ENCODE measurements at places on chromosomes 2 and 18.

DNA sequence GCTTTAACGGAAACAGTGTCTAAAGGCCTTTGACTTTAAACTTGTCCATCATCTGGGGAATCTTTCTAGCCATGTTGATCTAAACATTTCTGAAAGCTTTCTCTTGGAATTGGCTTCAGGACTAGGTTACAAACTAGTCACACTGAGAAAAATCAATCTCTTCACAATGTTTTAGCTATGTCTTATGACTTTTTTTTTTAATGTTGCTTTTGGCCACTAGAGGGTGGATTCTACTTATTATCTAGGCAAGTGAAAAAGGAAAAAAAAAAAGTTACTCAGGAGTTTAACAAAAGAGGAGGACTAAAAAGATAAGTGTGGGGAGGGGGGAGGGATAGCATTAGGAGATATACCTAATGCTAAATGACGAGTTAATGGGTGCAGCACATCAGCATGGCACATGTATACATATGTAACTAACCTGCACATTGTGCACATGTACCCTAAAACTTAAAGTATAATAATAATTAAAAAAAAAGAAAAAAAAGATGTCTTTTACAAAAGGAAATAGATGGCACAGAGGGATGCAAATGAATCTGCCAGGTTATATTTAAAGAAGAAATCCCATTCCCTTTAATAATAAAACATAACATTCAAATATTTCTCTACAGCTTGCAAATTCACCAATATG is 160.4 kb upstream of the PID1 start:
- no peak for DNase-seq

GRCh38 chr2:201789395-201789794 is 8.7 kb upstream of the ALS2 start:
- DNase-seq: no peak

DNA sequence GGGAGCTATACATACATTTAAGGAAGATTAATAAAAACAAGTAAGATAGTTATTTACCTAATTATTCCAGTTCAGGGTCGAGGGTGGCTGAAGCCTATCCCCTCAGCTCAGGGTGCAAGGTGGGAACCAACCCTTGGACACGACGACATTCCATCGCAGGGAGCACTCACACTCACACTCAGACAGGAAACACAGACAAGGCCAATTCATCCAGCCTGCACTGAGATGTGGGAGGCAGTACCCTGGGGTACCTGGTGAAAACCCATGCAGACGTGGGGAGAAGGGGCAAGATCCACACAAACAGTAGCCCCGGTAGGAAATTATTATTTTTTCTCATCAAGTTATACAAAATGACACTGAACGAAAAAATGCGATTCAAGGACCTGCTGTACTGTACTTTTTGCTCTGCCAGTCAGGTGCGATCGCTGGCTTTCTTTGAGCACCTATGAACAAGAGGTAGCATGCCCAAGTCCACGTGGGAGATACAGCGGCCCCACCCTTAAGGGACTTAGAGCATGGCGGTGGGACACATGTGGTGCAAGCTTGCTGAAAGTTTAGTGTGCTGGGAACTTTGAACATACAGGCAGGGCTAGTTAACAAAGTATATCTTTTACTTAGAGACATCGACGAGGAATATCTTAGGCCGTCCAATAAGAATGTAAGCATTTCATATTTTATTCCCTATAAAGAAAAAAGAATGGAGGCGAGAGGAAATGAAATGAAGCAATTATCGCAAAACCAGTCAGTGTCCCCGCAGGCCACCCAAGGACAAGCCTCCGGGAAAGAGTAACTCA is 624 bp downstream of the METTL8 start:
- DNase-seq: no peak

GRCh38 chr18:31100436-31101182 is 1.6 kb downstream of the DSC2 start:
- DNase-seq: no peak

DNA sequence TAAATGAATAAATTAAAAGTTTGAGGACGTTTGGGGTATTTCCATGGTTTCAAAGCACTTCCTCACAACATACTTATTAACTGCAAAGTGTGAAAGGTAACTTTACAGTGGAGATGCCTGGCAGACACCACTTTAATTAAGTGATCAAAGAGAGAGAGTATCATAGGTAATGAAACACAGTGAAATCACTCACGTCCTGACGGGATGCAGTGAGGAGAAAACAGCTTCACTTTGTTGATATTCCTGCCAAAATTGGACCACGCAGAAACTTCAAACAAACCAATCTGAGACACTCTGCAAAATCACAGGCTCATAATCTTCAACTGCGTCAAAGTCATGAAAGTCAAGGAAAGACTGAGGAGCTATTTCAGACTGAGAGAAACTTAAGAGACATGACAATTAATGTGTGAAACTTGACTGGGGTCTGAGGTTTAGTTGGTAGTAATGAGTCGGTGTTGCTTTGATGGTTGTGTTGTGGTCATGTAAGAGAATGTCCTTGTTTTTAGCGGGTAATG is 66.0 kb upstream of the ITGB6 start:
- no peak for DNase-seq

GRCh38 chr18:13577091-13577697 is 149.2 kb downstream of the FAM210A start:
- no peak for DNase-seq

DNA sequence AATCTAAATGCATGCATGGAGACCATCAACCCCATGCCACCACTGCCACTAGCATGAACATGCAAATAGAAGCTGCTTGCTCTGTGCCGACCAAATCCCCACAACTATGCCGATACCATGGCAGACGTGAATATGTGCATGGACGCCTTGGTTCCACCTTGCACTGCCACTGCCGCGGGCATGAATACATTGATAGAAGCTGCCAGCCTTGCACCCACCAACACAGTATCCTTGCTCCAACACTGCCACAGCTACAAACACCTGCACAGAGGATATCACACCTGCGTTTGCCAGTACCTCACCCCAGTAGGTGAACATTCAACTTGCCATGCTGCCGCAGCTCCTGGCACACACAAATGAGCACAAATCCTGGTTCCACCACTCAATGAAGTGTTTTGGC is 527.4 kb upstream of the REG3G start:
- DNase-seq: no peak

GRCh38 chr2:219615036-219615435 is 12.4 kb upstream of the SLC4A3 start:
- no peak for DNase-seq

GRCh38 chr2:219572237-219573001 is at the start of gene INHA:
Gene INHA (plus strand): TSS chr2:219572310. CDS start chr2:219572375, 65 bp downstream.
- DNase-seq: no peak

DNA sequence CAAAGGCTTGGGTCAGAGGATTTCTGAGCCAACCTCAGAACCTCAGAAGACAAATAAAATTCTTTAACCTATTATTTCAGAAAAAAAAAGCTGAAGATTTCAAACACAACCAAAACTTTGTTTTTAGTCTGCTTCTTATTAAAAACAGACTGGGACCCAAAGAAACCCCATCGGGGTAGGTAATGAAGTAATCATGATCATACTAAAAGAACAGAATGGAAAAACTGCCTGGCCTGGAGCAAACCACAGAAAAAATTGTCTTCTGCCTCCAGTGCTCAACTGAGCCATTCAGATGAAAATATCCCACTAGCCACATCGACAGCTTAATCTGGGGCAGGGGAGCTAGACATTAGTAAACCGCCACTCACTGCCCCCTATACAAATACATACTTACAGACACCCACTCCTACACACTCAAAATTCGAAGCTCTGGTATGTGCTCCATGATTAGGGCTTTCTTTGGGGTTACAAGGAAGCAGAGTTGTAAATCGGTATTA is 76.5 kb downstream of the SDC1 start:
- no peak for DNase-seq

DNA sequence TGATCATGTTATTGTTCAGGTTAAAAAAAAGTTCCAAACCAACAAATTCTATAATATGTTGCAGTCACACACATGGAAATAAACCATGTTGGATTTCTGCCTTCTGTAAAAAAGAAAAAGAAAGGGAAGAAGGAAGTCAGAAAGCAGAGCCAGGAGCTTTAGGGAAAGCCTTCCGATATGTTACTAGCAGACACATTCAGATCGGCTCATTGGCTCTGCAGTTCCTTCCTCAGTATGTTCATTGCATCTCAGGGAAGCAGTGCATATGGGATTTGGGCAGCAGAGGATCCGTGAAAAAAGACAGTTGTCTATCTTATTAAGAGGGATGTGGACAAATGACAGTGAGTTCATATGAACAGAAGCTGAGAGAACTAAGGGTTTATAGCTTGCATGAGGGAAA is 68.1 kb downstream of the KIF5C start:
- no peak for DNase-seq

GRCh38 chr2:69109255-69109654 is 96.3 kb downstream of the ANTXR1 start:
- DNase-seq: no peak

DNA sequence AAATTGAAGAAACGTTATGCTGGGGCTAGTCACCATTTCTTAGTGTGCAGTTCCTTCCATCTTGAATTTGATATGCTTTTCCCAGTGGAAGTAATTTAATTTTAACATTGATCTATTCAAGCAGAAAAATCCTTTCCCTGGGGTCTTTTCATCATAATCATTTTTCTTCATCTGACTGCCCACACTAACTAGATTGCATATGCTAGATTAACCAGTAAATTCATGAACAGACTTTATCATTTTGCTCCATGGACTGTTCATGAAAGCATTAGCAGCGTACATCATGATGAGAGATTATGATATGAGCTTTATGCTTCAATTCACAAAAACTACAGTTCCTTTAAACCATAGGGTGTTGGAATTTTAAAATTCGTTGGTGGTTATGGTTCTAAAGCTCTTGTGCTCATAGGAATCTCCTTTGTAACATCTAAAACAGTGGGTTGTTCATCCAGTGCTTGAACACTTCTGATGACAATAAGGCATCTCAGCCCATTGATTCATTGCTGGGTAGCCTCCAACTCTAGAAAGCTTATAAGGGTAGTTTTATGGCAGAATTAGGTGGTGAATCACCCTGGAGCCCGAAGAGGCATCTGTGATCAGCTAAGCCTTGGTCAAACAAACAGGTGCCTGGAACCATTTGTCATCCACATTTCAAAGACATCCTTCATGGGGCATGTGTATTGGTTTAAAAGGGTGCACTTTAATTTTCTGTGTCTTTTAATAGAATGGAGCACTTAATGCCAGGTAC is 77.2 kb upstream of the NDUFV2 start:
- no peak for DNase-seq

DNA sequence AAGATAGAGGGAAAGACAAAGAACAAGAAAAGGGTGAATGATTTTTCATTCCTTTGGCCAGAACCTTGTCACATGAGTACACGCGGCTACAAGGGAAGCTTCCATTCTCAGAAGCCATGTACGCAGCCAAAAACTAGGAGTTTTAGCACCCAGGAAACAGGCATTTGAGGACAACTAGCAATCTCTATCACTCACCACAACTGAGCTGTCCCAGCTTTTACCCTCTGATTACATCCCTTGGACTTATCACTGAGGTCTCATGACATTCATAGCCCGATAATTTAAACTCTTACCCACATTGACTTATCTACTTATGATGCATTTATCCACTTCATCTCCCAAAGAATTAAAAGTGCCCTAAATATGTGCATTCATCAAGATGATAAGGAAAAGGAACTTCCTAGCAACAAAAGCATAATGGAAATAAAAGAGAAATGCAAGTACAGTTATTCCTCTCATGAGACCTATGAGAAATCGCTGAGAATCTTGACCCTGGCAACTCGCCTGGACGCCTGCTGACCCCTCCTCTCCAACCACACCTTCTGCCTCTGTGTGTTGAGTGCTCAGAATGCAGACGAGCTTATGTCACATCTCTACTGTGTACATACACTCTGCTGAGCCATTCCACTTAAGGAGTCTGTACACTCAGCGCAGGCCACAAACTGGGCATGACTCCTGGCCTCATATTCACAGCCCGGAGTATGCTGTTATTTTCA is 28.7 kb upstream of the MFSD6 start:
- no peak for DNase-seq

GRCh38 chr2:233443511-233444183 is 89.4 kb downstream of the DGKD start:
- DNase-seq: peak; percentile 55

- DNase-seq: no peak
Measured at GRCh38 chr2:132390076-132390475, 26.5 kb upstream of the GPR39 start.

DNA sequence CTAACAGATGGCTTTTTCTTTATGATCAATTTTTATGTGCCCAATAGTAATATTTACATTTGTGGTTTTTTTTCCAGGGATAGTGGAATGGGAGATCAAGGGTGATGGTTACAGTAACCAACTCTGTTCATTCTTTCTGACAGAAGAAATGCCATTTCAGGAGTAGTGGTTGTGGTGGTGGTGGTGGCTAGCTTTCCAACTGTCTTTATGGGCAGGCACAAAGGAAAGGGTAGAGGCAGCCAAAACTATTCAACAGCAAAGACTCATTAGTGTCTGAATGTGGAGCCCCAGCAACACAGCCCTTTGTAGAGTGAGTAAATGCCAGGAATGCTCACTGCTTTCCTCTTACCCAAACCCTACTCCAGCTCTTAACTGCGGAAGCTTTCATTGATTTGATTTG is 227.7 kb downstream of the RND3 start:
- DNase-seq: no peak

DNA sequence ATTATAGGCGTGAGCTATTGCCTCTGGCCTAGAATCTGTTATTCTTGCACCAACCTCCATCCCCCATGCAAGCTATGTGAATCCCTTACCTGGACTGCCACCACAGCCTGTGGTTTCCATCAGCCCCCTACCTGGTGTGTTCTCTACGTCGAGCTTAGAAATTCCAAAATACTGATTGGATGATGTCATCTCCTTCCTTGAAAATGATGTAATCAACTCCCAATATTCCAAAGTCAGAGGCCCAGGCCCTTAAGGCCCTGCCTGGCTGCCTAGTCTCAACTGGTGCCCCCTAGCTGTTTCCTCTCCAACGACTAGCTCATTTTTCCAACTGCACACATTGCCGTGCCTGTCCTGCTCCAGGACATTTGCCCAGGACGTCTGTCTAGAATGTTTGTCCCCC is 41.3 kb upstream of the GBX2 start:
- DNase-seq: no peak

DNA sequence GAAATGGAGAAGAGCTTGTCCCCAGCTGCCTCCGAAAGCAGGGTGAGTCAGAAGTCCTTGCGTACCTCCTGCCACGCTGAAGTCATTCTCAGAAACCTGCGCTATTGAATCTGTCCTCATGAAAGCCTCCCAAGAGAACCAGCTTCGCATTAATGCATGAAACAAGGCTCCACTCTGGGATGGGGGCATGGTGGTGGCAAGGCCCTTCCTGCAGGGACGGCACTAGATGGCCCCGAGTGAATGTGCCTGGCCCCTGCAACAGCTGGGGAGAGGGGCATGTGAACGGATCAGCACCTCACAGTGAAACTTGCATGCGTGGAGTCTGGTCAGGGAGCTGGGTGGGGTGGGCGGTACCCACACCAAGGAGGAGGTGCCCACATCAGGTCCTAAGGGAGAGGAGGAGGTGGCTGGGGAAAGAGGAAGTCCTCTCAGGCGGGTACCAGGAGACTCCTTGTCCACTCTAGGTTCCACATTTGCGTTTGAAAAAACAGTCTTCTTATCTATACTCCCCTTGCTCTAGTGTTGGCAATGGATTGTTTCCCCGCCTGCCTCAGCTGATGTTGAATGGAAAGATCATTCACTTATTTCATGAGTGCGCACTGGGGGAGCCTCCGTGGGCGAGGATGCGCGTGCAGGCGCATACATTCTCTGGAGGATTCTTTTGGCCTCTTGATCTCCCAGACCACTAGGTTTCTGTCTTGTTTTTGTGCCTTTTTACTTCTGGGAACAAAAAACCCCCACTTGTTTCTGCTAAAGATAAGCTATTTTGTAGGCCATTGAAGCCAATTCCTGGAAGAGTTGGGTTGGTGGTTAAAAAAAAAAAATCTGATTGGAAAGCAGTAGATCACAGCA is 104.7 kb downstream of the KLHL29 start:
- no peak for DNase-seq

All from brain pericyte (primary cell).